ENCODE measurements at places on chromosomes 3 and 15.

DNA sequence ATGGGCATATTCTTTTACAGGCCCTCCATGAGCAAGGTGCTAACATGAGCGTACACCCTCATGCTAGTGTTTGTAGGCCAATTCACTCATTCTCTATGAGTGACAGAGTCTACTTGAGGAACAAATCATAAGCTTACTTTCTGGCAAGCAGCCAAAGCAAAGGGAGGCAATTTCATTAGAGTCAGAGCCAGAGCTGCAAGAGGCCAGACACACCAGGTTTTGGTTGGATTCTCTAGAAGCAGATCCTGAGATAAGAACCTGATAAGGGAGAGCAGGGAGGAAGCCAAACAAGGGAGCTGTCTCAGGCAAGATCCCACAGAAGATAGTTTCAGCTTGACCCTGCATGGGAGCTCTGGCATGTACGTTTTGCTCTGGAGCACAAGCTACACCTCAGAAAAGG lies 214.1 kb upstream of the CTNNB1 start:
- no peak for DNase-seq

- peak; percentile 3 for DNase-seq
These were observed 1.2 kb downstream of the YEATS2 start for GRCh38 chr3:183698756-183699155.

- DNase-seq = no peak
These were observed 359.6 kb downstream of the SHQ1 start for GRCh38 chr3:72488738-72489035.

- DNase-seq = no peak
These were observed 53.3 kb downstream of the MEIS2 start for GRCh38 chr15:37046876-37047614.

- DNase-seq = no peak
These were observed 36.8 kb downstream of the FNDC3B start for GRCh38 chr3:172076212-172076611.

DNA sequence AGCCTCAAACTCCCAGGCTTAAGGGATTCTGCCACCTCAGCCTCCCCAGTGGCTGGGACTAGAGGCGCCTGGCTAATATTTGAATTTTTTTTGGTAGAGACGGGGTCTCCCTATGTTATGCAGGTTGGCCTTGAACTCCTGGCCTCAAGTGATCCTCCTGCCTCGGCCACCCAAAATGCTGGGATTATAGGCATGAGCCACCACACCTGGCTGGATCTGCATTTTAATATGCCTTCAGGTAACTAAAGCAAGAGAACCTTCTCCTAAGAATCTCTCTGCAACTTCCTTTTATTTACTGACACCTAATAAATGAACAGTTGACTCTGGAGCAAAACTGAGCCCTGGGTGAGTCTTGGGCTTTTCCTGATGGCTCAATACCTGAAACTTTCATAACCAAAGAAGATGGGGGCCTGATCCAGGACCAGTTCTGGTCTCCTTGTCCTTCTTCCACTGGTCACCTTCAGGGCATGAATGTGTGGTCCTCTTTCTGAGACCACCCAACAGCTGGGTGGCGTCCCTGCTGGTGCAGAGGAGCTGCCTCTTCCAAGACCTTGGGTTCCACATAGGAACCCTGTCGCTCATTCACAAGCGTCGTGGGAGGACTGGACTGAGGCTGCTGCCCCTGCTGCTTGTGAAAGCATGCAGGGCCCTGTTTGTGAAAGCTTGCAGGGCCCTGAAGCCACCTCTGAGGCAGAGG lies 28.2 kb downstream of the CCR9 start:
- DNase-seq = no peak

DNA sequence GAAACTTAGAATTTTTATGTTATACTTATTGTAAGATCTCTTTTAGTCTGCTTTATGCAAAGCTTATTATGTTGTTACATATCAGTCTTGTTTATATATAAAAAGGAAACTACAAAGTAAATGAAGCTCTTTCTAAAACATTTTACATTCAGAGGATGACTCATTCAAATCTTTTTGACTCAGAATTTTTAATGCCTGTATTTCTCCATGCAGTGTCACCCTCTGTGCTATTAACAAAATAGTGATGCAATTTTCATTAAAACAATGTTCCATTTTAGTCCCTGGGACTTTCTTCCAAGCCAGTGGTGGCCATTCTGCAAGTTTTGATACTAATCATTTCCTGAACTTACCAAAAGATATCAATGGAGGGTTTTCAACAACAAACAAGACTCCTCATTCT lies 216.1 kb downstream of the NAALADL2 start:
- no peak for DNase-seq

GRCh38 chr3:144314946-144315345 lies 343.3 kb downstream of the DIPK2A start:
- no peak for DNase-seq

- DNase-seq = no peak
These were observed 290.8 kb downstream of the MCTP2 start for GRCh38 chr15:94522125-94522524.

DNA sequence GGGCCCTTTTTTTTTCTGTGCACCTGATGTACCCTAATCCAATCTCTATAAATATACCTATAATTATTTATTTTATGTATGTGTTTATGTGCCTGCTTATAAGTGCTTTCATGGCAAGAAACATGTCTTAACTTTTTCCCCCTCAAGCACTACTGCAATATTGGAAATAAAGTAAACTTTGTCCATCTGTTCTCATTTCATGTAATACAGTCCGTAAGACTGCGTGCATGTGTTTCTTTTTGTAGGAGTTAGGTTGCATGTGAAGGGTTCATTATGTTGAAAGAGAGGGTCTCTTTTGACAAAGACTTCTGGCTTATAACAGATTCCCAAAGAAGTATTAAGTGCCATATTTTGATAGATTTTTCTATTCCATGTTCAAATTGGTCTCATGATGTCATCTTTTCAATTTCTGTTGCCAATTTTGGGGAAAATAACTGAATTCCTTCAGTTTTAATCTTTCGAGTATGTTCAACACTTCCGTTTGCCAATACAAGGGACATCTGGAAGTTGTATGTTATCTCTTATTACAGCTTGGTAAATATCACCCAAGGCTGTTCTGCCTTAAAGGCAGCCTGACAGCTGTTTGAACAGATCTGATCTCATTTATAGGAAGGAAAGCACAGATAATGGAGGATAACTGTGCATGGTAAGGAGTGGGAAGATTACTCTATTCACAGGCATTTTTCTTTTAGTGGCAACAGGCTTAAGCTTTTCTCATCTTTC lies 273.1 kb upstream of the SGO1 start:
- DNase-seq = no peak

DNA sequence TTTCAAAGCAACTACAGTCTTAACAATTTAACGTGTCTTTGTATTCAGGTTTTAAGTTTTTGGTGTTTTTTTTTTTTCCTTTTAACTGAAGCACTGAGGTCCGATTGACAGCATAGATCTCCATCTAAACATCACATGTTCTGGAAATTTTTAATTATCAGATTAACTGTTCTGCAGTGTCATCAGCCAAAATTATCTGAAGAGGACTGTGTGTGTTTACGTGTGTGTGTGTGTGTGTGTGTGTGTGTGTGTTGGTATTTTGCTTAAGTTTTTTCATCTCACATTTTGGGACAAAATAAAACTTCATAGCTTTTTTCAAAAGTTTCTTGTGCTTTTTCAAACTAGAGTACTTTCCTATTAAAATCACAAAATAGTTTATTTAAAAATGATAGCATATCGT lies 1.8 kb downstream of the PIK3CA start:
- no peak for DNase-seq

- DNase-seq = no peak
These were observed 10.6 kb downstream of the PIK3CB start for GRCh38 chr3:138824114-138824506.

DNA sequence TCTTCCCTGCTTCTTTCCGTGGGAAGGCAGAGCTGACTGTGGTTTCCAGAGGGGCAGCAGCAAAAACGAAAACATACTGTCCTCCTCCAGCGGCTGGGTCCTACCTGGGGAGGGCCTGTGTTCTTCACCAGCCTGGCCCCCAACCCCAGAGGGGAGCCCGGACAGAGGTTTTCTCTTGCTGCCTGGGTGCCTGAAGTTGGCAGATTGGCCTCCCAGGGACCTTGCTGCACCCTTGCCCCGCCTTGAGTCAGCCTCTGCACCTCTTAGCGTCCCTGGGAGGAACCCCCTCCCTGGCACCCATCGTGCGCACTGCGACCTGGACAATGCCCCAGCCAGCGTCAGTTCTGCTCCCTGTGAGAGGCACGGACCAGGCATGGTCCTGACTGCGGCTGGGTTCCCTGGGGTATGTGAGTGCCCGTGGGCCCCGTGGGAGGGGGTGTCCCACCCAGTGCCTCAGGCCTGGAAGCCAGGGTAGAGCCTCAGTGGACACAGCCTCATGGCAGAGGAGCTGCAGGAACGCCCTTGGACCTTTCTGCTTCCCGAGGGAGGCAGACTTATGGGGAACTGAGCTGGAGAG lies 56.8 kb upstream of the PRR23E start:
- no peak for DNase-seq

- no peak for DNase-seq
These were observed 25.7 kb downstream of the LIPC start for GRCh38 chr15:58457466-58457965.

DNA sequence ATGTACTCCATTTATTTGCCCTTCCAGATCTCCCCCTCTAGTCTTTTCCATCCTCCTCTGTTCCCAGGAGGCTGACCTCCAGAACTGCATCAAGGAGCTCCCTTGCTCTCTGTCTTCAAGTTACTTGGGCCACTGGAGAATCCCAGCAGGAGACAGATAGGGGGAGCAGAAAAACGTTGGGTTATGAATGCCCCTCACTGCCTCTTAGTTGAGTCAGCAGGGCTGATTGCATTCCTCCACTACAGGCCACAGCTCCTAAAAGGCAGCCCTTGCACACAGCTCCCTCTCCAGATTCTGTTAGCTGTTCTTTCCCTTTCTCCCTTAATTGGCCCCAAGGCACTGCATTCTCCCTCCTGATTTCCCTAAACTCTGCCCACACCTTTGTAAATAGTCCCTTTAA lies 12.4 kb upstream of the CEP152 start:
- DNase-seq = no peak

- no peak for DNase-seq
These were observed 189.3 kb downstream of the PLCH1 start for GRCh38 chr3:155555479-155556060.

GRCh38 chr3:115052906-115053305 lies 94.2 kb downstream of the ZBTB20 start:
- DNase-seq = no peak

DNA sequence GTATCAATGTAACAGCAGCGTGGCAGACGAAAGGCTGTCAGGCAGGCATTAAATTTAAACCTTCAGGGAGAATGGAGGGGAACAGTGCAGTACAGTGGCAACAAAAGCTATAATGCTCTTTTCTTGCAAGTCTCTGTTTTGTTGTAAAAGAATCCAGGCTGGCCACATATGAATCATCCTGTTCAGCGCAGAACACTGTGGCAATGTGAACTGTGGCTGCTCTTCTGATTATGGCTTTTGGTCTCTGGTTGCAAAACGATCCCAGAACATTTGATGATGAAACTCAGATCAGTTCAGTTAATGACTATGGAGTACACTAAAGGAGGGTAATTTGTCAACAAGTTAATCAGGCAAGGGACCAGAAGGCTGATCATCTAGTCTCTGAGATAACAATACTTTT lies 219.7 kb upstream of the SGO1 start:
- DNase-seq = no peak

DNA sequence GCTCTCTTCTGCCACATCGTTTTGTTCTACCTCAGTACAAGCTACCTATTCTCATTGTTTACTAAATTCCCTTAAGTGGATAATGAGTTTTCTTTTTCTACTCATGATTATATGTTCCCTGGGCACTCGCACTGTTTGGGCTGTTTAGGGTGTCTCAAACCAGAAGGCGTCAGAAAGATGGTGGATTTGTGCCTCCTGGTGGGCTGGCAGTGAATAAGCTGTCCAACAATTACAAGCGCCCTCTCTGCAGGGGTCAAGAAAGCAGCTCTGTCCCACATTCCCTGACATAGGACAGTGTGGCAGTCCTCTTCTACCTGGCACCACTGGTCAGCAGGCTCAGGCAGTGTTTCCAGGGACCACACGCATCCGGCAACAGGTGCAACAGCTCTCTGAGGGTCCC lies 173.4 kb upstream of the PPP2R3A start:
- DNase-seq = no peak

DNA sequence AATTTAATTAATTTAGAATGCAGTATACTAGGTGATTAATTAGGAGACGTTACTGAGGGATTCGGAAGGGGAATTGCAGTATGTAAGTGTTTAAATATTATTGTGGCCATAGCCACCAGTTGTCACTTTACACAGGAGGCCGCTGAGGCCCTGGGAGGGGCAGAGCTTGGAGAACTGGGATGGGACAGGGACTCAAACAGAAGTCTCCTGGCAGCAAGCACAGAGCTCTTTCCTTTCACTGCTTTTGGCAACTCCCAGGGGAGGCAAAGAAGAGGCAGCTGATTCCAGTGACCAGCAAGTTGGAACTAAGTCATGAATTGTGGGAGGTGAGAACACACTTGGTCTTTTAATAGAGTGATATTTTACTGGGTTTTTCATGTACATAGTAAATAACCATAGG lies 248.6 kb downstream of the RPLP1 start:
- DNase-seq = no peak

GRCh38 chr3:131421957-131422498 lies 40.5 kb downstream of the NUDT16 start:
- no peak for DNase-seq

DNA sequence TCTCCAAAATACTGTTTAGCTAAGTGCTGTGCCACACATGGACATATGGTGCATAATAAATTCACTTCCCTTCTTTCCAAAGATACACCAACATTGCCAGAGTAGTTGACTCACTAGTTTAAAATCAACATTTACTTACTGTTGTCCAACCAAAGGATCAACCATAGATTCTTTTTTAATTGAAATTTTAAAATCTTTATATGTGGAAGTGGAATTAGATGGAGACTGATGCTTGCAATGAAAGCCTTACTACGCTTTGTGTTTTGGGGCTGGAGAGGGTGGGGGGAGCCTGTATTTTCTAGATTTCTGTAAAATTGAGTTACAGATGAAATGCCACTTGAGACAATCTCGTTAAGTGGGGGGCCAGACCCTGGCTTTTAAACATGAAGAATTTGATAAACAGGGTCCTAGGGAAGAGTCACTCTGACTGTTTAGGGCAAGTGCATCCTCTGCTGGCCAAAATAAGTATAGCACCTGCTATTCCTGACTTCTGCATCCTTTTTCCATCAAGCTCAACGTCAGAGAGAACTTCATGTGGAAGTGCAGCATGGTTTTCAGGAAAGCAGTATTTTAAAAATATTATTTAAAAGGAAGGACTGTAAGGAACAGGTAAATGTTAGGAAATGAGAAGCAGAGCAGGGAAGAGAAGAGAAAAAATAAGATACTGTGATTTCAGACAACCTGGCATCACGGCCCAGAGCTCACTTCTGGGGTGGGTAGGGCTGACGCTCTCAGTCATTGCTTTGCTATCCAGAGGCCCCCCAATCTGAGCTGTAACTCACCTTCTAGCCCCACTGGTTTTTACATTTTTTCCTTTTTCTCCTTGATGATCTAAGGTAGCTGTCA lies 76.7 kb downstream of the BOC start:
- DNase-seq = peak; percentile 58

DNA sequence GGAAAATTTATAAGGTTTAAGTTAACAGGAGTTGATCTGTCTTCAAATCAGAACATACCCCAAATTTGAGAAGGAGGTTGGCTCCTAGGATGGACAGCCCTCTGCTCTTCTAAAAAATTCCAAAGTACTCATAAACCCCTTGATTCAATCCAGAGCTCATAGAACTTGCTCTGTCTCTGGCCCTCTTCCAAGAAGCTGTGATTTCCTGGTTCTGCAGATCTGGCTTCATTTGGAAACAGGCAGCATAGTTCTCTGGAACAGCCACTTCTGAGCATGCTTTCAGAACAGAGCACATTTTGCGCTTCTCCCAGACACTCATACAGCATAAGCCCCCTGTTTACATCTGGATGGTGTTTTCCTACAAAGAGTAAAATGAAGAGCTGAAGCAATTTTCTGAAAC lies 96.7 kb downstream of the KBTBD8 start:
- DNase-seq = no peak

Measured in CD4-positive, alpha-beta T cell treated with Interleukin-12 subunit alpha and Interleukin-12 subunit beta, for 1 hour (primary cell).